ENCODE measurements at places on chromosomes 4 and X.

DNA sequence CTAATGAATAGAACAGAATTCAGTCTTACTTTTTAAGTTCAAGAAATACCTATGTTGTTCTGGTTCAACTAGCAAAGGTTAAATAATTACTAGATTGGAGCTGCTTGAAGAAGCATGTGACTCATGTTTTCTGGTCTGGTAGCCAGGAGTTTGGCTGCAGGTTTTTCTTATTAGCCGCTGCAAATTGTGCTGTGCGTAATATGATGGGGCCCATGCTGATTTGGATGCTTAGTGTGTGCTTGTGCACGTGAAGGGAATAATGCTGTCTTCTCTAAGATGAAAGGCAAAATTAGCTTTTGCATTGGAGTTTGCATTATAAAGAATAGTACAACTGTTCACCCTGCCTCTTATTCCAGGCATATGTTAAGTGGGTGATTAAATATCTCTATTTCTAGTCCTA, 219.6 kb downstream of the SNCA start:
- DNase-seq, result no peak

GRCh38 chr4:68736813-68737212, 66.4 kb upstream of the UGT2B15 start:
- no peak for DNase-seq

DNA sequence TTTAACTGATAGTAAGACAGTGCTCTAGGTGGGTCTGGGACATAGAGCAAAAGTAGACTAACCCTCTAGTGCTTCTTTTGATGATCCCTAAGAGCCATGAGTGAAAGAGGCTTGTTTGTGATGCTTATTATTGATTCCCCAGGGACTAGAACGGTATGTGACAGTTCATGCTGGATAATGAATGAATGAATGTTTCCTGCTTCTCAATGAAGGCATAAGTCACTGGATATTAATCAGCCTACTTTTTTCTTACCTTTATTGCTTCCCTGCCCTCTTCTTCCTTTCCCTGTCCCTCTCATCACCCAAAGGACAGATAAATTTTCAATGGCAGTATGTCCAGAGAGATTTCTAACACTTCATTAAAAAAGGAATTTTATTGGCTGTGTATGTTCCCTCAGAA, 486.2 kb downstream of the RPA4 start:
- no peak for DNase-seq

GRCh38 chrX:69507500-69507789, 3.3 kb downstream of the NALF2 start:
- no peak for DNase-seq

- DNase-seq, result no peak
These were observed 36.5 kb downstream of the DCHS2 start for GRCh38 chr4:154455111-154455510.

DNA sequence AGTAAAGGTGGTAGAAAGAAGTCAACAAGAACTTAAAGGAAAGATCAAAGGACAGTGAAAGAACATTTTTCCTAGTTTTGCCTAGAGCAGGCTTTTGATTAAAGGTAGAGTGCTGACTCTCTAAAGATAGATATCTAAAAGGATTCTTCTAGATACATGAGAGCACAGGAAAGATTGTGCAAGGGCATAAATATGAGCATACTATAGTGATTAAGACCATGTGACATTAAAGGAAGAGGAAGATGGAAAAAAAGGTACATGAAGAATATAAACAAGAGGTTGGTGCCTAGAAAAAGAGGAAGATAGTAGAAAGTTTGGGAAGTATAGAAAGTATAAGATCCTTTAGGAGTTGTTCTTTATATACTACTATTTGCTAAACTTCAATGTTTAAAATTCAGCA, 26.1 kb upstream of the TET2 start:
- DNase-seq, result no peak

DNA sequence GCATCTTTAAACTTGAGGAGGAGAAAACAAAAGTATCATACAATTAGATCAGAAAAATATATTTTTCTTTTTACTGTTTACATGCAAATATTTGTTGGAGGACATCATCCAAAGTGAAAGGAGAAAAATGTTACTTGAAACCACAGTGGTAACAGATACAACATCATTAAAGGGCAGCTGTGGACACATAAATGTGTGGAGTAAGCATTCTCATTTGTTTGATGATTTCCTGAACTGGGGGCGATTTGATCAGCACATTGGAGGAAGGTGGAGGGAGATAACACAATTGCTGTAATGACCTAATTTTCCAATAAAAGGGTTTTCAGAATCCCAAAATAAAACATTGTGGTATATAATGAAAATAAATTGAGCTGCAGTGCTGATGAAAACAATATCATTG, 314.5 kb upstream of the HS3ST1 start:
- no peak for DNase-seq

DNA sequence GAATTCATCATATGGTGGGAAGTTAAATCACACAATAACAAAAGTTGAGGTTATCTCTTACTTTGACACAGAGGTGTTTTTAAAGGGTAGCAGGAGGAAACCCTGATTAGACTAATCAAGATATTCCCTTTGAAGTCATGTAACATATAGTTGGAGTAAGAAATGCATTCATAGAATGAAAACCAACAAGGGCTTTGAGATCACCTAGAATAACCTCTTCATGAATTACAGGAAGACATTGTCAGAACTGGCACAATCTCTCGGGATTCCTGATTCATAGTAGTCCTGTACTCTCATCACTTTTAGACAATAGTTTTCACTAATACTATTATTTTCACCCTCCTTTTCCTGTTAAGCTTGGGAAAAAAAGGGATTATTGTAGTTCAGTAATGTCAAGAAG, 170.2 kb downstream of the PPP3CA start:
- DNase-seq, result no peak

DNA sequence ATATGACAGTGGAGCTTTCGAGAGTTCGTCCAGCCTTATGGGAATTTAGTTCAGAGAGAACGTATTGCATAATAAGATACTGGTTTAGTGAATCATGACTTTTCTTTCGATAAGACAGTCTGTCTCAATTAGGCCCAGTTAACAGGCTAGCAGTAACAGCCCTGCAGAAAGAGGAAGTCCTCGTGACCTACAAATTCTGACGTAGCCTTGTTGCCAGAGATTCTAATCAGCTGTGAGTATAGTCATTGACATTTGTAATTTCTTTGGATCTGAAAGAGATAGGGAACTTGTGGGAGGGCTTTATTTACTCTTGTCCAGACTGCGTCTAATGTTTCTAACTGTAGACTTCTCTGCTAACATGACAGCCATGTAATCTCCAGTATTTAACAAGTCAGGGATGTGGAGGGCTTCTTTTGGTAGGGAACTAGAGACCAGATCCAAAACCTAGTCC, 15.8 kb downstream of the ART3 start:
- no peak for DNase-seq

DNA sequence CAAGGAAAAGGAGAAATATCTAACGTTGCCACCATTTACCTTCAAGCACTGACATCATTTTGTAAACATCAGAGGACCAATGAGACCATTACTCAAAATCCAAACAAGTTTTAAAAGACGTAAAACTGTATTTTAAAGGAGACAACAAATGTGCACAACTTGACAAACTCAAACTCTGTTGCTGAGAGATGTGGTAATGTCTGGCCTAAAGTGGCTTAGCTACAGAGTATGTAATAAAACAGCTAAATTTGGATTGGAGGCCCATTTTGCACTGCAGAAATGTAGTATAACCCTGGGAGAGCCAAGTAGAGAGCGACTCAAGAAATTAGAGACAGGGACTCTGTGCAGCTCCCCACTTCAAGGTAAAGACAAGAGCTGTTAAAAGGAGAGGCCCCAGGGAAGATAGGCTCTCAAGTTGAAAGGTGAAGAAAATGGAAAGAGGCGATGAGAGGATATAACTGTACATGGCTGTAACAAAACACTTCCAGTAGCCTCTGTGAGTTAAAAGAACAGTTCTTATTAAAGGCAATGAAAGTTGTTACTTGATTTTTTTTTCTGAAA, 20.3 kb downstream of the UNC5C start:
- no peak for DNase-seq

DNA sequence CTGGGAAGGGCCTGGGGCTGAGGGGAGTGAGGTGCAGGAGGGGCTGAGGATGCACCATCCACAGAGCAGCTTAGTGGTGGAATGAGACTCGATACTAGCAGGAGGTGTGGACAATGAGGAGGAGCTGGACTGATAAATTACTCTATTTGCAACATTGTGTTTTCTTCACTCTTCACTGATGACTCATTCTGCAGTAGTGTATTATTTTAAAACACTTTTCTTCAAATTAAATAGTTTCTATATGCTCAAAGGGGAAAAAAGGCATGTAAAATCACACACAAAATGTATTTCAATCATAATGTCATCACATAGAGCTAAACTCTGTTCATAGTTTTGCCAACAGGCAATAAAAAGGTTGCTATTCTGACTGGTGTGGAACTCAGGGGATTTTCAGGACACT, 467.0 kb upstream of the CTSO start:
- no peak for DNase-seq

DNA sequence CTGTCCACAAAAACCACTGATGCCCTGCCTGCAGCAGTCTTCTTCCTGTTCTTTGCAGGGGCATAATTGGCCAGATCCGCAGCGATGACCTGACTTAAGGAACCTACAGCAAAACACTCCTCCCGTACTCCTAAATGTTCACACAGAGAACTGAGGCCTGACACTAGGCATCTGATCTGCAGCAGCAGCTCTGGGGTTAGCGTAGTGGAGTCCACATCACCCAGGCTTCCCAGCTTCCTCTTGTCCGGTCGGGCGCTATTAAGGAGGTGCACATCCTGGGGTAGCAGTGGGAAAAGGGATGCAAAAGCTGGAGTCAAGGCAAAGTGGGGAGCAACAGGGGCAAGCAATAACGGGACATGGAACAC, 758 bp downstream of the SCFD2 start:
- no peak for DNase-seq

GRCh38 chr4:53563824-53564223, 27.5 kb downstream of the LNX1 start:
- no peak for DNase-seq

- DNase-seq, result no peak
These were observed 89.5 kb downstream of the GLRA3 start for GRCh38 chr4:174739576-174739975.

DNA sequence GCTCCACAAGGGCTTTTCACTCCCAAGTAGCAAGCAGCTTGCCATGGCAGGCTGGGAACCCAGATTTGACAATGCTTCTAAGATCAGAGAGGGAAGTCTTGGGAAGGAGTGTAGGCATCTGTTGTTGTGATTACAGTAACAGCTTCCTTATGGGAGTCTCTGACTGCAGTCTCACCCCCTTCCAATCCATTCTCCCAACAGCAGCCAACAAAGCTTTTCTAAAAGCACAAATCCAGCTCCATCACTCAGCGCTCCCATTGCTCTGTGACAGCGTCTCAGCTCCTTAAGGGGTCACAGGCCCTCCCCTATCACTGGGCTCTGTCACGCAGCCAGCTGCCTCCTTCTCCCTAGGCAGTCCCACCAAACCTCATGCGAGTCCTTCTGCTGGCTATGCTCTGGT, 7.1 kb downstream of the IGFBP7 start:
- DNase-seq, result no peak

GRCh38 chr4:85368932-85369331, 106.0 kb upstream of the ARHGAP24 start:
- no peak for DNase-seq

DNA sequence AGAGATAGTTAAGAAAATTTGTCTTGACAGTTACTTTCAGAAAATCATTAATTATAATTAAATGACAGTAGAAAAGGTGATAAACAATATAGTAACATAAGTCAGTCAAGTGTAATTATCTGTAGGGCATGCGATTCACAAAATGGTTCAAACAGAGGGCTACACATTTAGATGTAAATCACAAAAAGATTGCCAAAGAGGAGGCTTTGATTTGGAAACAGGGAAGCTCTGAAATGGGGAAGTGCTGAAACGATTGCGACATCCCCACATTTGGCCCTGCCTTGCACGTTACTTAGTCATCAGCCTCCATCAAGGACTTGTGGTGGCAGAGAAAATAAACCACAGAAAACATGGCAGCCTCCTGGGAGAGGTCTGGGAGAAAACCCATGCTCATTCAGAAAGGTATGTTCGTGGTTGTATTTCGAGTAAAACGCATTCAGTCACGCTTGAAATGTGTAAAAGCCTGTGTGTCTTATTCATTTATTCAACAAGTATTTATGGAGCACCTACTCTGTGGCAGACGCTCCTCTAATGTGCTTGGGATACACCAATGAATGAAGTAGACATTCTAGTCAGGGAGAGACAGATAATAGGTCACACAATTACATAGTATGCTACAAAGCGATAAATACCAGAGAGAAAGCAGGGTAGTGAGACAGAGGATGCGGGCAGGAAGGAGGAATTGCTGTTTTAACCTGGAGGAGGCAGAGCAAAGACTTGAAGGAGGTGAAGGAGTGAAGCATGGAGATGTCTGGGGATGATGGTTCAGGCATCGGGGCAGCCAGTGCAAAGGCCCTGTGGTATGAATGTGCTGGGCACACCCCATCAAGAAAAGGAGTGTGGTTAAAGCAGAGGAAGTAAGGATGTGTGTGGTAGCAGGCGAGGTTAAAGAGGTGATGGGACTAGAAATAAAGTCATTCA, 7.8 kb downstream of the RBM47 start:
- DNase-seq, result no peak

DNA sequence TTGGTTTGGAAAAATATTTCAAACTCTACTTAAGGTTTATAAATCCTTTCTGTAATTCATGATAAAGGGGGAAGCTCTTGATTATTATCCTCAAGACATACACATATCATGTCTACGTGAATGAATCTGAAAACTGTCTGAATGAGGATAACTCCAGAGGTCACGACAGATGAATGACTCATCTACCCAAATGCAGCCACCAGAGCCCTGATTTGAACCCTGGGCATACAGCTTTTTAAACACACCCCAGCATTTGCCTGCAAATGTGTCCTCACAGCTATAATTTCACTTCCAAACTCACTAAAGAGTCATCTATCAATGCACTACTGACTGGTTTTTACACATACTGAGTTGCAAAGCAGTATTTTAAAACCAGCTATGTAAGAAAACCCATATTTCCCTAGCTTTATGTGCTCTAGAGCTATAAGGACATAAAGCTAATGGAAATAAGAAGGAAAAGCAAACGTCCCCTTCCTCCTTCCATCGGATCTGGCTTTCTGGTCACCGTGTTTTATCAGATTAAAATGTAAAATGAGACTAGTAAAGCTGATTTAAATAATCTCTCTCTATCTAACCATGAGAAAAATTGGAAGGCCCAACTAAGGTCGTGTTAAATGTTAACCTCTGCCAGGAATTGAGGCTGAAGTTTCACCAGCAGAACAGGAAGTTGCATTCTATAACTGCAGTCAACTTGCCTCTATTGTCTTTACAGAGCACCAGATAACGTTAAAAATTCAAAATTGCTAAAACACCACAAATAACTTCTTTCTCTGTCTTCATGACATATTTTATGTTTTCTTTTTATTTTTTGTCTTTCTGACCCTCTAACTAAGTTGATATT, 63.1 kb upstream of the SPP1 start:
- DNase-seq, result no peak

DNA sequence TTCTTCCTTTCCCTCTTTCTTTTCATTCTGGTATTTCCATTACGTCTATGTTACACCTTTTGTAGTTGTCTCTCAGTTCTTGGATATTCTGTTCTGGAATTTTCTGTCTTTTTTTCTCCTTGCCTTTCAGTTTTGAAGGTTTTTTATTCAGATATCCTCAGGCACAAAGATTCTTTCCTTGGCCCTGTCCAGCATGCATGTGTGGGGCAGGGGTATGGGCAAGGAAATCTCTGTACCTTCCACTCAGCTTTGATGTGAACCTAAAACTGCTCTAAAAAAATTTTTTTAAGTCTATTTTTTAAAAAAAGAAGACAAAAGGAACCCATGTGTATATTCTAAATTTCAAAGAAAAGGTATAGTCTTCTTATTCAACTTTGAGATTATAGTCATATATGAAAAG, 180.5 kb downstream of the SOWAHB start:
- no peak for DNase-seq

- no peak for DNase-seq
These were observed 43.6 kb upstream of the GPRIN3 start for GRCh38 chr4:89351201-89351600.

Data from activated naive CD4-positive, alpha-beta T cell treated with anti-CD3 and anti-CD28 coated beads, Interleukin-2, amount 50 U/mL, for 16 hours (primary cell).